Osteoblast (primary cell): ENCODE measurements at places on chromosomes 7 and 10. TPM values are rescaled to one million over a fixed set of nuclear protein-coding genes. Genes with fewer than 3 reads are reported as not detected.
A peak's percentile ranks its signal among the peaks of the same experiment; 100 is the strongest.

GDI2 gene
- 684 and 730 TPM in 2 replicates for total RNA-seq

KEL gene
- not detected in 2 replicates for total RNA-seq

ARL3 gene
- total RNA-seq = 5.3 and 5.8 TPM in 2 replicates

POMZP3 gene
- total RNA-seq = 2.5 and 8.0 TPM in 2 replicates

DNA sequence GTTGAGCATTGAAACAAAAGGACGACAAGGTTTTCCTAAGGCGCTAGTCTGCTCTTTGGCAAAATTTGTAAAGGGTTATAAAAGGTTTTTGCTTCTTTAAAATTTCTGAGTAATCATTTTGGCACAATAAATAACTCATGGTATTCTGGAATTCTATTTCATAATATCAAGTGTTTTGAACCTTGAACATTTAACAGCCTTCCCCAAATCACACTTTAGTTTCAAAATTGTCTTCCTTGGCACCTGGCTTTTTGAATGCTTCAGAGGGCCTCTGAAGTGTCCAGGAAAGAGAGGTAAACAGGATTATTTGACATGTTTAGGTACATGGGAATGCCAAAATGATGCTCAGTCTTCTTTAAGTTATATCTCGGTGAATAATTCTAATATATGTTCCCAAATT lies 220.8 kb downstream of the PHF14 start:
- H3K27ac ChIP-seq = no peak overlapping the region
- no peak overlapping the region for H3K4me3 ChIP-seq
- H3K4me1 ChIP-seq = peaks cover 26% of the 10 kb centered on the region
- H3K27me3 ChIP-seq = no peaks in the 10 kb centered on the region
- DNase-seq = no peak

DNA sequence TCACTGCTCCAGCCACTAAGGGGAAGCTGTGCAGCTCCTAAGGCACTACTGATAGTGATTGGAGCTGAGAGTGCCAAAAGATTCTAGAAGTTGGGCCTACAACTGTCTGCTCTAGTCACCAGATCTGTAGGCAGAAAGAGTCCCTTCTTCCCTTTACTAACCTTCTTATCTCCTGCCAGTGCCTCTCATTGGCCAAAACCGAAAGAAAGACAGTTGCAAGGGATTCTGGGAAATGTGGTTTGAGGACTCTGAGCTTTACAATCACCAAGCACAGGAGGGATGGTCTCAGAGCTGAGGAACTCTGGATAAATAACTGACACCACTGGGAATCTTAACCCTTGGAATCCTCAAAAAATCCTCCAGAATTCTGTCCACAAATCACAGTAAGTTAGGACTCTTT lies 615.8 kb downstream of the CCSER2 start:
- no peak overlapping the region for H3K27ac ChIP-seq
- H3K36me3 ChIP-seq = no peaks in the 10 kb centered on the region

DNA sequence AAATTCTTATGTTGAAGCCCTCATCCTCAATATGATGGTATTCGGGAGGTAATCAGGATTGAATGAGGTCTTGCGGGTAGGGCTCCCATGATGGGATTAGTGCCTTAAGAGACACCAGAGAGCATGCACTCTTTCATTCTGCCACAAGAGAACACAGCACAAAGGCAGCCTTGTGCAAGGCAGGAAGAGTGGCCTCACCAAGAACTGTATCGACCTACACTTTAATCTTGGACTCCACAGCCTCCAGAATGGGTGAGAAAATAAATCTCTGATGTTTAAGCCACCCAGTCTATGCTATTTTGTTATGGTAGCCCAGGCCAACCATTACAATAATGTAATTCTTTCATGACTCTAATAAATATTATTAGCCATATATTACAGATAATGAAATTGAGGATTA lies 8.4 kb downstream of the SEM1 start:
- no peak for DNase-seq
- no peaks in the 10 kb centered on the region for H3K4me1 ChIP-seq
- H3K36me3 ChIP-seq = no peaks in the 10 kb centered on the region
- H3K27ac ChIP-seq = no peak overlapping the region

DNA sequence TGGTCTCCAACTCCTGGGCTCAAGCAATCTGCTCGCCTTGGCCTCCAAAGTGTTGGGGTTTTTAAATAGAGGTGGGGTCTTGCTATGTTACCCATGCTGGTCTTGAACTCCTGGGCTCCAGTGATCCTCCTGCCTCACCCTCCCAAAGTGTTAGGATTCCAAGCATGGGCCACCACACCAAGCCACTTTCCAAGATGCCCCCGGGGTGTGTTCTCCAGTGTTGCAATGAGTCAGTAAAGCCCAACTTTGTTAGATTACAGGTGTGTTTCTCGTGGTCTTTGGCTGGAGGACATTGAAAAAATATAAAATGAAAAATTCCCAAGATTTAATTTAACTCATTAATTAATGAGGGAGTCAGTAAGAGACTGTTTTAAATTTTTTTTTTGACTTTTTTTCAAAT lies 29.2 kb downstream of the TACR2 start:
- no peak for DNase-seq
- H3K27ac ChIP-seq = no peak overlapping the region
- no peak overlapping the region for H3K4me3 ChIP-seq
- peaks cover 26% of the 10 kb centered on the region for H3K4me1 ChIP-seq
- peaks cover 71% of the 10 kb centered on the region for H3K36me3 ChIP-seq

- H3K36me3 ChIP-seq = no peaks in the 10 kb centered on the region
- no peaks in the 10 kb centered on the region for H3K27me3 ChIP-seq
- H3K4me1 ChIP-seq = peaks cover 27% of the 10 kb centered on the region
Observed at GRCh38 chr7:130490888-130491804, 739 bp upstream of the MEST start.

- H3K4me1 ChIP-seq = peaks cover 8% of the 10 kb centered on the region
- H3K4me3 ChIP-seq = no peak overlapping the region
- DNase-seq = no peak
- H3K36me3 ChIP-seq = peaks cover 13% of the 10 kb centered on the region
Observed at GRCh38 chr10:102068216-102068615, 3.1 kb downstream of the HPS6 start.

DNA sequence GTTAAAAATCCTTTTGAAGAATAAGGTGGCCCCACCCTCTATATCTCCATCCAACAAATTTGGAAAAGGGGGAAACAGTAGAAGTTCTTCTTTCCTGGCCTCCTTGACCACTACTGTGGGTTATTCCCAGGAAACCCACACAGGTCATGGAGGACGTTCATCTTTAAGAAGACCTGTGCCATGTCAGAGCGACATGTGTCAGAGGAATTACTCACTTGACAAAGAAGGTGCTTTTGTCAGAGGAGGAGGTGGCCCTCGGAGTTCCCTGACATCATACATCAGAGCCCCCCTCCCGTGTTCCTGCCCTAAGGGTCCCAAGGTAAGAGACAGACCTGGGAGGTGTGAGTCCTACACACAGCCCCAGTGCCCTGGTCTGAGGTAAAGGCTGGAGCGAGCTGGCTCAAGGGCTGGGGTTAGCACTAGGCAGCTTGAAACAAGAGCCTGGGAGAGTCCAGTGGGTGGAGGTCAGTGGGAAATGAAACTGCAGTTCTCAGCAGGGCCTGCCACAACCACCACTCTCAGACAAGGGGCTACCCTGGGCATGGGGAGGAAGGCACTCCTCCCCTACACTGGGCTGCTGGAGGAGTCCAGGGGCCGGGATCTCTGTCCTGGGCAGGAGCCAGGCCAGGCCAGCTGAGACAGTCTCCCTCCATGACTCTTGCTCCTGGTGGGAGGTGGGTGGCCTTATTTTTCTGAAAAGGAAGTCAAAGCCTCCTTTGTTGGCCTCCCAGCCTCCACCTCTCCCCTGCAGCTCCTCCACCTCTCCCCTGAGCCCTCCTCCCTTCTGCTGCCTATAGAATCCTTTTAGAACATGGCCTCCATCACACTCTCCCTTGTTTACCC lies 21.8 kb upstream of the ZMIZ1 start:
- H3K4me1 ChIP-seq = peaks cover 15% of the 10 kb centered on the region
- H3K27me3 ChIP-seq = peaks cover 17% of the 10 kb centered on the region
- DNase-seq = peak; percentile 43
- no peak overlapping the region for H3K27ac ChIP-seq
- no peak overlapping the region for H3K4me3 ChIP-seq
- H3K36me3 ChIP-seq = no peaks in the 10 kb centered on the region

DNA sequence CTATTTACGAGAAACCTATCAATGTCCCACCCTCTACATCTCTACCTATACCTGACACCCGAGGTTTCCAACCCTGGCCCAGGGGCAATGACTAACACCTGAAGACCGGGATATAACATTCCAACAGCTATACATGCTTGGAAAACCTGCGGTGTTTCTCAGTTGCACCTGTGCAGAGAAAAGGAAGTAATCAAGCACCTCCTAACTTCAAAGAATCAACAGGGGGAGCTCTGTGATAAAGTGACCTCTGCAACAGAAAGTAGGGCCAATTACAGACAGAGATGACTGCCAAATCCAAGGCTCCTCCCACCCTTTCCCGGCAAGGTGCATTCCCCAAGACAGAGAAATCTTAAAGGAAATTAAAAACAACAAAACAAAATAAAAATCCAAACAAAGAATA lies 41.3 kb downstream of the CCDC6 start:
- no peaks in the 10 kb centered on the region for H3K27me3 ChIP-seq
- no peaks in the 10 kb centered on the region for H3K4me1 ChIP-seq
- DNase-seq = no peak
- H3K36me3 ChIP-seq = no peaks in the 10 kb centered on the region
- H3K4me3 ChIP-seq = no peak overlapping the region

DNA sequence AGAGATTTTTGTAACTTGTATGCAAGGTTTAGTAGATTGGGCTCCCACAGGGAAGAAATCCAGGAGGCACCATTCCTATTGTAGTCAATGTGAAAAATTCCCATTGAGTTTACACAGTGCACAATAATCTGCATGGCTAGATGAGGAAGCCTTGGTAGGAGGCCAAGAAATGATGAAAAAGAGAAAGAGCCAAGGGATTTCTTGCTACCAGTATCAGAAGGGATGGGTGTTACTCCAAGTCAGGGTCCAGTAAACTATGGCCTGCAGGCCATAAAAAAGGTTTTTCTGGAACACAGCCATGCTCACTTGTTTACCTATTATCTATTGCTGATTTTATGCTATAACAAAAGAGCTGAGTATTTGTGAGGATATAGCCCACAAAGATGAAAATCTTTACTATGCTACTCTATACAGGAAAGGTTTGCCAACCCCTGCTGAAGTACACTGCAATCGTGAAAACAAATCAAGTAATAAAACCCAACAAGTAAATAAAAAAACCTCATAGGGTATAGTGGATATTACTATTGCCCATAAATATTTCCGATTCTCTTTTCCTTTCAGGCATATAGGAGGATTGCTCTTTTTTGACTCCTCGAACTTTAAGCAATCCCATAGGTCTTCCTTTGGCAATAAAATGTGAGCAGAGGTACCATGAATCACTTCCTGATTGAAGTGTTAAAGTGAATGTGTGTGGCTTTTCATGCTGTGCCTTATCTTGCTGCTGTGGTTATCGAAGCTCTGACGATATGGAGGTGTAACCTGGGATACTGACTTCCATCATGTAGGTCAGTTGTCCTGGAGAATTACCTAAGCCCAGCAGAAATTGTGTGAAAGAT lies 256.3 kb upstream of the MAGI2 start:
- no peak overlapping the region for H3K4me3 ChIP-seq
- H3K36me3 ChIP-seq = no peaks in the 10 kb centered on the region
- no peaks in the 10 kb centered on the region for H3K27me3 ChIP-seq
- H3K27ac ChIP-seq = no peak overlapping the region
- DNase-seq = no peak

GRCh38 chr7:47561715-47562446 lies 20.0 kb downstream of the TNS3 start:
- no peak overlapping the region for H3K27ac ChIP-seq
- no peak for DNase-seq
- H3K27me3 ChIP-seq = no peaks in the 10 kb centered on the region
- peaks cover 5% of the 10 kb centered on the region for H3K36me3 ChIP-seq
- H3K4me1 ChIP-seq = peaks cover 16% of the 10 kb centered on the region

DNA sequence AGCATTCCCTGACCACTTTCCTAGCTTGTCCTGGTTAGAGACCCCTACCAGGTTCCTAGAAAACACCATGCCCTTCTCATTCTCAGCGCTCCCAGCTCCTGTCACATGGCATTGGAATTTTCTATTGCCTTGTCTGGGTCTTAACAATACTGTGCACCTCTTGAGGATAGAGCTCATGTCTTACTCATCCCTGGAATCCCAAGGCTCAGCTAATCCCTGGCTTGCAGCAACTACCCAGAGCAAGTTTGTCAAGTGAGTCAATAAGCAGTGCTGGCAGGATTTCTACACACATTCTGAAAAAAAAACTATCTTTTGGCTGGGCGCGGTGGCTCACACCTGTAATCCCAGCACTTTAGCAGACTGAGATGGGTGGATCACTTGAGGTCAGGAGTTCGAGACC lies 11.7 kb upstream of the PRDX3 start:
- peak; percentile 88 for DNase-seq
- no peaks in the 10 kb centered on the region for H3K27me3 ChIP-seq
- H3K27ac ChIP-seq = peak overlapping the region; percentile 78
- no peaks in the 10 kb centered on the region for H3K36me3 ChIP-seq
- H3K4me1 ChIP-seq = peaks cover 20% of the 10 kb centered on the region

DNA sequence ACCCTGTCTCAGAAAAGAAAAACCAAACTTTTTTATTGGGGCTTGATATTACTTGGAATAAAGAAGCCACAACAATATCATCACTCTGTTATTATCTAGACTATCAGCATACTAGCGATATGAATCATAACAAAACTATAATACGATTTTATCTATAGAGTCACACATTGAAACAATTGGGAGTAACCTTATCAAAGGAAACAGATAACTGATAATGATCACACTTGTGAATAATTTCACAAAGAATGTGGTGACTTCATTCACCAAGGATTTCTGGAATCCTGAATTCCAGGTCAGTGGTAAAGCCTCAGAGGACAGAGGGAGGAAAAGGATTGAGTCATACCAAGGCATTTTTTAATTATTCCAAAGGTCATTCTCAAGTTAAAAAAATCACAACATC lies 32.1 kb upstream of the NMT2 start:
- peak overlapping the region; percentile 96 for H3K27ac ChIP-seq
- no peak overlapping the region for H3K4me3 ChIP-seq
- H3K4me1 ChIP-seq = peaks cover 66% of the 10 kb centered on the region
- H3K36me3 ChIP-seq = no peaks in the 10 kb centered on the region

DNA sequence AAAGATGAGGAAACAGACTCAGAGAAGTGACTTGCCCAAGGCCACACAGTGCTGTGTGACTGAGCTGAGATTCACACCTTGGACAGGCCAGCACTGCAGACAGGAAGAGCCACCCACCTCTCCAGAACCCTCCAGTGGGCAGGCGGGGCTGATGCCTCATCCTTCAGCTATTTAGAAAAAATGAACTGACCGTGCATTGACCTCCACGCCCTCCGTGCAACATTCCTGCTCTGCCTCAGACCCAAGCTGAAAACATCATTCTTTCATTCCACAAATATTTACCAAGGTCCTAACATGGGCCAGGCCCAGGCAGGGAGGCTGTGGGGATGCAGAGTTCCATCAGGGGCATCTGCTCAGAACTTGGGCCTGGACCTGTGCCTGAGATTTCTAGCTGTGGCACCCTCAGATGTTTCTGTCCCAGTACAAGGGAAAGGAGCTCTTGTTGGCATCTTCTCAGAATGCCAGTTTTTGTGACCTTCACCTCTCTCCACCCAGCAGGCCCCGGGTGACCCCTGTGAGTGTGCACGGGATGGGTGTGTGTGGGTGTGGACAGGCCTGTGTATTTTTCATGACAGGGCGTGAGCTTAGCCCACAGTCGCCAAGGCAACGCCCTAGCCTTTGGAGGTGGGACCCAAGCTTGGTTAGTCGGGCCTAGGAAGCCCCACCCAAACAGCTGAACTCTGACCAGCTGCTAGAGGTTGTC lies 6.5 kb downstream of the VSIR start:
- H3K27ac ChIP-seq = peak overlapping the region; percentile 96
- peaks cover 3% of the 10 kb centered on the region for H3K36me3 ChIP-seq
- H3K4me1 ChIP-seq = peaks cover 79% of the 10 kb centered on the region
- peak overlapping the region; percentile 43 for H3K4me3 ChIP-seq

- no peak overlapping the region for H3K4me3 ChIP-seq
- no peaks in the 10 kb centered on the region for H3K36me3 ChIP-seq
- DNase-seq = no peak
- H3K4me1 ChIP-seq = no peaks in the 10 kb centered on the region
- H3K27ac ChIP-seq = no peak overlapping the region
Observed at GRCh38 chr10:102982296-102982695, 64.2 kb downstream of the CNNM2 start.
